Stimulated activated CD4-positive, alpha-beta T cell treated with anti-CD3 and anti-CD28 coated beads, Interleukin-1b, Interleukin-23, amount 100 ng/mL, for 4 hours (primary cell): ENCODE measurements at places on chromosomes 1 and 21.

DNA sequence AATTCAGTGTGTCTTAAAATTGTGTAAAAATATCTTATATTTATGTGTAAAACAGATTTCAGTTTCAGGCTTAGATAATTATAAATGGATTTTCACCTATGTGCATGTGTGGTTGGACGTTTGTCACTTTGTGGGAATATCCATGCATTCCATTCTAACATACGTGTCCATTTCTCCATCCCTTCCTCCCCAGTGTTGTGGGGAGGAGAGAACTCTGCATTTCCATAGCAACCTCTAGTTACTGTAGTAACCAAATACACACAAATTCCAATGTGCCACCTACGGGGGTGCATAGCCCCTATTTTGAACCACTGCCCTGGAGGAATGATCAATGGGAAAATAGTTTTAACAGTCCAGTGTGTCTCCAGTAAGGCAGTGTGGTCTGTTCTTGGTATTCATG is 79.0 kb downstream of the RASAL2 start:
- DNase-seq: no peak

GRCh38 chr1:14682941-14683621 is 84.6 kb downstream of the KAZN start:
- no peak for DNase-seq

GRCh38 chr21:15549671-15550070 is 180.1 kb upstream of the USP25 start:
- DNase-seq: no peak

DNA sequence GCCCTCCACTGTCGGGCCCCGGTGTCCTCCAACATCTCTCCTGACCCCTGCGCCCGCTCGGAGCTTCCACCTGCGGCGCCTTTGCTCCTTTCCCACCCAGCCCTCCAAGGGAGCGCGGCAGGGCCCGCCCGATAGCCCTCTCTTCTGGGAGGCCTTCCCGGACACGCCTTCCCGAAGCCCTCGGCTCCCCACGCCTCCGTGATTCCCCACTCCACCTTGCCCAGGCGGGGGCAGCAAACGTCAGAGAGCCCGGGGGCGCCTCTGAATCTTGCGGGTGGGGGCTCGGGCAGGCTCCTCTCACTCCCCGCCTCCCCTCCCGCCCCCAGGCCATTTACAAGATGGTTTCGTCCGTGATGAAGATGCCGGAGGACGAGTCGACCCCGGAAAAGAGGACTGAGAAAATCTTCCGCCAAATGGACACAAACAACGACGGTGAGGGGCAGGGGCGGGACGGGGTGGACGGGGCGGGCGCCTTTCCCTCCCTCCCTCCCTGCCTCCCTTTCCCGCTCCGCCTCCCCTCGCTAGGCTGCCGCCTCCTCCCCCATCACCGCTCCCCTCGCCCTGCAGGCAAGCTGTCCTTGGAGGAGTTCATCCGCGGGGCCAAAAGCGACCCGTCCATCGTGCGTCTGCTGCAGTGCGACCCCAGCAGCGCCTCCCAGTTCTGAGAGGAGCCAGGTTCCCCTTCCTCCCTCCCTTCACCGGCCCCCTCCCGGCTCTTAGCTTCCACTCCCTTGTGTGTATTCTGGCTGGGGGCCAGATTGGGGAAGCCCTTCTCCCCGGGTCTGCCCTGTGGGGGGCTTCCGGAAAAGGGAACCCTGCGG is 7.1 kb downstream of the HPCA start:
- peak; percentile 18 for DNase-seq

GRCh38 chr1:100861379-100861778 is 33.3 kb downstream of the EXTL2 start:
- DNase-seq: no peak
